Ovary (tissue), 10 donors: ENCODE measurements at places on chromosomes 3 and 15. TPM values are rescaled to one million over a fixed set of nuclear protein-coding genes. Genes with fewer than 3 reads are reported as not detected.

Gene TM4SF4
- 0.12 TPM for total RNA-seq

DNA sequence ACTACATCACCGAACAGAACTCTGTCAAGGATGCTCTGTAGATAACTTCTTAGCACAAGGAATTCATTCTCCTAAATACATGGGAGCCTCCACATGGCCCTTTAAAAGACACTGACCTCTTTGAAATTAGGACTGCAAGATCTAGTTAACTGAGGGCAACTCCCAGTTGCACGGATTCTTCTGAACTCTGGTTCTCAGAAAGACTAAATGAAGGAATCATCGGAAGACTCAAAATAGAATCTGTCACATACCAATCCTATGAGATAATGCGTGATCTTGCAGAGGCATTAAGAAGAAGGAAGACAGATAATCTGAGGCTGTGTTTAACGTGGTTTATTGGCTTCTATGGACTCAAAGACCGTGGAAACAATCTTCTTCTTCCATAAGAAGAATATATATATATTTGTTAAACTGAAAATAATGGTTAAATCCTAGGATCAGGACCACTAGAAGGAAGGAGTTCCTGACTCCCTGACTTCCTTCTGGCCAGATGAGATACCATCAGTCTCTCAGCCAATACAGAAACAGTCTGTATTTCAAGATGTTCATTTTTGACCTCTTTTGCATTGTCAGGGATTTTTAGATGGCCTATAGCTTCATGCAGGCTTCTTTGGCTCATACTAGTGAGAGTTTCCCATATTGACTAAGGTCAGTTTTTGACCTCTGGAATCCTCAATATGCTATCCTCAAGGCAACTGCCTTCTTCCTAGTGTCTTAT, 33.9 kb upstream of the TBC1D23 start:
- no peaks in the 10 kb centered on the region for H3K27me3 ChIP-seq
- DNase-seq: no peak
- no peaks in the 10 kb centered on the region for H3K36me3 ChIP-seq
- H3K27ac ChIP-seq: no peak overlapping the region
- no peaks in the 10 kb centered on the region for H3K4me1 ChIP-seq
- H3K4me3 ChIP-seq: no peak overlapping the region

DNA sequence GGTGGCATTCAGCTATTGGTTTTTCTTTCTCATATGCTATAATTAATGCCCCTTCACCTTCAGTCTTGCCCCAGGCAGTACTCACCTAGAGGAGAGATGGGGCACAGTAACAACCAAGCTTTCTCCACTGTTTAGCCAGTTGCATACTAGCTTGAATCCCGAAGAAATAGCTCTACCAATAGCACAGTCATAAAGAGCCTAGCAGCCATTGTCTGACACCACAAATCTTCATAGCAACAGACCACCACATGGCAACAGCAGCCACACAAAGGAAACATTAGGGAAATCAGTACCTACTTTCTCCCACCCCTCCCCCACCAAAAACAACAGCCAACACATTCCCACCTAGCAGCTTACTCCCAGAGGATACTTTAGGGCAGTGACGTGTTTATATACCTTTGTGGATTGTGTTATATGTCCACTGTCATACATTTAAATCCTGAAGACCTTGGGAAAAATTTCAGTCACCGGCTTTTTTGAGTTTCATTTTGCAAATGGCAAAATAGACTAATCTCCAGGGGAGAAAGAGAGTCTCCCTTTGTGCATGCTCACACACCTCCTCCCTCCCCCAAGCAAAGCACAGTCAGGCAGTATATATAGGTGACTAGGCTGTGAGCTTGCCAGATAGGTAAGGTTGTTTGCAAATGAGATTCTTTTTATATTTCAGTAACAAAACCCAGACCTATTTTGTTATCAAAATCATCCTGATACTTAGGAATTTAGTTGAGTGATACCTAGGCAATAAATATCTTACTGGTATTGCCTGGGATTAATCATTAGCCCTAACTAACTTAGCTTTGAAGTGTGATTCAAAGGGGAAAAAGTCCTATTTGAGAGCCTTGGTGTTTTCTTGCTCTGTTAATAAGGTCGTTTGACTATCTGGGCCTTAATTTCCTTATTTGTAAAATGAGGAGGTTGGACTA, 140.6 kb downstream of the RBPMS2 start:
- peak overlapping the region; percentile 28 for H3K27ac ChIP-seq
- DNase-seq: no peak
- H3K4me3 ChIP-seq: no peak overlapping the region
- H3K36me3 ChIP-seq: no peaks in the 10 kb centered on the region

DNA sequence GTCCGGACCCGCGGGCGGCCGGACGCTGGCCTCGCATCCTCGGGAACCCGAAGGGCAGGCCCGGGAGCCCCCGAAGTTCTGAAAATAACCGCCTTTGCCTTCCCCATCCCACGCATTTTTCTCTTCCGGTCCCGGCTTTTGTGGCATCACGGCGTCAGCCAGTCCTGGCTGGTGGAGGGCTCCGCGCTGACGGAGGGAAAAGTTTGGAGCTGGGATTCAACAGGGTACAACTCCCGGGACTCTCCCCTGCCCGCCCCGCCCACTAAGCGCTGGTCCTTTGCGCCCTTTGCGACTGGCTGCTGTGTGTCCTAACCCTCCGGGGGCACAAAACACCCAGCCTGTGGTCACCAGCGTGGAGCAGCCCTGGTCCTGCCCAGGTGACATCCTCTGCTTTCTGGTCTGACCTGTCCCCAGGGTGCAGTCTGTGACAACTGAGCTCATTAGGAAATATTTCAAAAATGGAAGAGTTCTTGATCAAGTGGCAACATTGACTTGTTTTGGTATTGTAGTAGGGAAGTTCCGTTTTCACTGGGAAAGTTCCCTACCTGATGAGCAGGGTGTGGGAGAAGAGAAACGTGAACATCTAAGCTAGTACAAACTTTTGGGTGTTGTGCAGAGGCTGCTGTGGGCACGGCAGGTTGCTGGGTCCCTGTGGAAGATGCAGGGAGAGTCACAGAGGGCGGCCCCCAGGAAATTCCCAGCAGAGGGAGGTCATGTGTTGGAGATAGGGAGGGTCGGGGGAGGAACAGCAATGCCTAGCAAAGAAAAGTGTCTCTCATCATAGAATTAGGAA, 775 bp downstream of the ARNT2 start:
- H3K4me1 ChIP-seq: peaks cover 7% of the 10 kb centered on the region
- peak overlapping the region; percentile 21 for H3K27ac ChIP-seq
- H3K27me3 ChIP-seq: no peaks in the 10 kb centered on the region
- no peaks in the 10 kb centered on the region for H3K36me3 ChIP-seq

DNA sequence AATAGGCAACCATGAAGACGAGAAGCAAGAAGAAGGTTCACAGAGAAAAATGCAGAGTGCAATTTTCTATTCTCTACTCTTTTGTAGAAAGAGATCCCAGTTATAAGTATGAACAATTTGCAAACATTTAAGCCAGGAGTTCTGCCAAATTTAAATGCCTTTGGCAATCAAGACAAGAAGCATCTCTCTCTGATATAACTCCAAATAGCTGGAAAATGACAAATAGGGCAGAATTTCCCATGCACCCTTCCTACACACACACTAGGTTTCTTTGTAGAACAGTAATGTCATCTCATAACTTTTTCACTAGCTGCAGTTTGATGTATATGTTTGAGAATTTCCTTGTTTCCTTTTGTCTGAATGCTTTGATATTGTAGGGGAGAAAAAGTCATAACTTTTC, 333.5 kb upstream of the AZI2 start:
- DNase-seq: no peak
- no peaks in the 10 kb centered on the region for H3K36me3 ChIP-seq
- H3K27ac ChIP-seq: no peak overlapping the region
- no peak overlapping the region for H3K4me3 ChIP-seq

- DNase-seq: no peak
- H3K27me3 ChIP-seq: no peaks in the 10 kb centered on the region
- no peak overlapping the region for H3K27ac ChIP-seq
- no peaks in the 10 kb centered on the region for H3K36me3 ChIP-seq
- no peaks in the 10 kb centered on the region for H3K4me1 ChIP-seq
These were observed 146.1 kb upstream of the KBTBD8 start for GRCh38 chr3:66851894-66852613.

- no peak for DNase-seq
- H3K4me1 ChIP-seq: no peaks in the 10 kb centered on the region
- H3K27me3 ChIP-seq: no peaks in the 10 kb centered on the region
These were observed 100.3 kb downstream of the APBA2 start for GRCh38 chr15:28986108-28986507.

- no peaks in the 10 kb centered on the region for H3K27me3 ChIP-seq
- no peaks in the 10 kb centered on the region for H3K36me3 ChIP-seq
- DNase-seq: no peak
- no peak overlapping the region for H3K27ac ChIP-seq
- no peak overlapping the region for H3K4me3 ChIP-seq
These were observed 778.3 kb upstream of the ALCAM start for GRCh38 chr3:104588442-104588841.
